SJCRH30 (cell line): ENCODE measurements at places on chromosomes 2 and 18. TPM values are rescaled to one million over a fixed set of nuclear protein-coding genes. Genes with fewer than 3 reads are reported as not detected.
A peak's percentile ranks its signal among the peaks of the same experiment; 100 is the strongest.

- H3K27ac ChIP-seq, result no peak overlapping the region
- peaks cover 43% of the 10 kb centered on the region for H3K4me1 ChIP-seq
- no peaks in the 10 kb centered on the region for H3K36me3 ChIP-seq
- H3K27me3 ChIP-seq, result no peaks in the 10 kb centered on the region
Observed at GRCh38 chr2:64399521-64399920, 54.4 kb upstream of the LGALSL start.

- DNase-seq, result peak; percentile 65
- peak within 1 kb of the TSS; percentile 34; the same call in 1 of the 2 replicates for H3K27ac ChIP-seq
Observed at GRCh38 chr2:179861416-179862067, at the start of gene ZNF385B. Gene ZNF385B (minus strand): TSS chr2:179861612.

- no peaks in the 10 kb centered on the region for H3K36me3 ChIP-seq
- H3K27ac ChIP-seq, result no peak overlapping the region
- no peaks in the 10 kb centered on the region for H3K27me3 ChIP-seq
- no peak overlapping the region for H3K4me3 ChIP-seq
- no peak for DNase-seq
Observed at GRCh38 chr18:45850021-45850420, 24.5 kb downstream of the SIGLEC15 start.

DNA sequence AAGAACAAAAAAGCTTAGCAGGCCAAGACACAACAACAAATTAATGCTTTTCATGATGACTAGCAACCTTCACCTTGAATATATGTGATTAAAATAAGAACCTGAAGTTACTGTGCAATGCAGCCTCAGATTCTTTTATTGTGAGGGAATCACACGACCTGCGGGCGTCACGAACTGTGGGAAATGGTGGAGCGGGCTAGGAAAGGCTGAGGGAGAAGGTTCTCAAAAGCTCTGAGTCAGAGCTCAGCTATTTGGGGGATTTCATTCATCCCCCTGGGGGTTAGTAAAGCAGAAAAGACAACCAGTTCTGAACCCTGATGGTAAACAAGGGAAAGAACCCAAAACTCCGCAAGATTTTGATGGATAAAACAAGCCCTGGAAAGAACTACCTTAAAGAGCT is 89.3 kb upstream of the NCKAP5 start:
- H3K4me1 ChIP-seq, result peaks cover 4% of the 10 kb centered on the region; the same call in 1 of the 2 replicates
- no peaks in the 10 kb centered on the region for H3K36me3 ChIP-seq
- no peaks in the 10 kb centered on the region for H3K27me3 ChIP-seq
- no peak overlapping the region for H3K4me3 ChIP-seq
- DNase-seq, result no peak
- H3K27ac ChIP-seq, result no peak overlapping the region

DNA sequence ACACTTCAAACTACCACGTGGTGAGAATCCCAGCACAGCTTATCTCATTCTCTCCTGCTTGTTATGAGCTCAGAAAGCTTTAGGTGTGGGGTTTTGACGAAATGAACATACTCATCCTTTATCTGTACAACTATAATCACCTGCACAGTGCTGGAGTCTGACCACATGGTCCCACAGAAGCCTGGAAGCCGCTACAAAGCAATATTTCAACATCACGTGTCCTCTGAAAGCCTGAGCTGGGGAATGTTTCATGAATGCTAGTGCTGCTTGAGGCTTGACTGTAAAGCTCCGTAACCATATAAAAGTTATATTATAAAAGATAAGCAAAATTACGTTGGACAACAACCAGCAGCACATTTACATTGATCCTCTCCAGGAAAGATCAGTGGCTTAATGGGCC is 43.9 kb downstream of the PIEZO2 start:
- H3K27ac ChIP-seq, result no peak overlapping the region
- no peaks in the 10 kb centered on the region for H3K36me3 ChIP-seq
- H3K4me1 ChIP-seq, result no peaks in the 10 kb centered on the region
- no peaks in the 10 kb centered on the region for H3K27me3 ChIP-seq

DNA sequence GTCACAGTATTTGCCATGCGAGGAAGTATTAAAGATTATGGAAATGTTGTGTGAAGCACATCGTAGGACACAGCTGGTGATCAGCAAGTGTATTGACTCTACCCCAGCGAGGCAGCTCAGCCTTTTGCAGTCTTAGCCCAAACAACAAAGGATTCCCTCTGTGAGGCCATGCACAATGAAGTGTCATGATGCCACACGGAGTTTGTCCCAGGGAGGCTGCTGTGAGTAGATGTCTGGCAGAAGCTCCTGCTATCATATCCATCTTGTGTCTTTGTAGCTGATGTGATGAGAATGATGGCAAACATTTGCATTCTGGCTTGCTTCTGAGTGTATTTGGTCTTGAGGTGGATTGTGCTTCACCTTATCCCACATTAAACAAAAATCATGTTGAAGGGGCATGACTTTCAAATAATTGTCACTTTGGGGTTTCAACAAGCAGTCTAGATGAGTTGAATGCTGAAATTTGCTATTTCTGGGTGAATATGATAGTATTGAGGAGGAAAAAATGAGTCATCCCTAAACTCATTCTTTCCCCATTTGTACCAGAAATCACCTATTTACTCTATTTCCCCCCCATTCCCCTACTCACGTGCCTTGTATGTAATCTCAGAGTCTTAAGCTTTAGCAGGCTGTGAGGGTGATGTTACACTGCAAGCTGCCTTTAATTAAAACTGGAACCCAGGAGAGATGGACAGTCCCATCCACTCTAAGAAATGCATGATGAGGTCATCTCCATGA is 273.5 kb downstream of the RNF144A start:
- no peaks in the 10 kb centered on the region for H3K27me3 ChIP-seq
- no peak for DNase-seq
- H3K36me3 ChIP-seq, result no peaks in the 10 kb centered on the region

DNA sequence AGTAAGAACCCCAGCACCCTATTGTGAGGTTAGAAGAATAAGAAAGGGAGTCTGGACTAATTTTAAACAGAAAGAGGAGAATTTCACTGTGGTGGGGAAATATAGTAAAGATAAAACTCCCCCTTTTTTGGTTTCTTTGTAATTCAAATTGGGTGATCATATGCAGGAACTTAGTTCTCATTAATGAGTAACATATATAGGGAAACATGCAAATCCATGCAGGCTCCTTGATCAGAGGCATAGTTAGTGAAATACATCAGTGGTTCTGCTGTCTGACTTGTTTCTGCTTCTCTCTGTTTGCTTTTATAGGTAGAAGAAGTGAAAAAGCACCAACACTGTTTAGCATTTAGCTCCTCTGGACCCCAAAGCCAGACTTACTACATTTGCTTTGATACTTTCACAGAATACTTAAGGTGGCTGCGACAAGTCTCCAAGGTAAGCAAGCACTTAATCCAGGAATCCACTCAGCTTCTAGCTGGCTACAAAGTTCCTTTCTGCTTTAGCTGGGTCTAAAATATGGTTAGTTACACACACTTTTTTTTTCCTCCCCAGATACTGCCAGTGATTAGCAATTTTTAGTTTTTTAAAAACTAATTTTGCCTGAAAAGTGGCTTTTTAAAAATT is 123.2 kb downstream of the PHLPP1 start:
- DNase-seq, result no peak
- no peaks in the 10 kb centered on the region for H3K27me3 ChIP-seq
- no peak overlapping the region for H3K27ac ChIP-seq
- H3K4me3 ChIP-seq, result no peak overlapping the region

The DSG1 gene
- total RNA-seq, result 0.03 TPM in 1 of 2 replicates, not detected in the other

The TLX2 gene
- not detected in 2 replicates for total RNA-seq

The APCDD1 gene
- total RNA-seq, result not detected in 2 replicates
